ENCODE measurements at places on chromosomes 2 and 18. TPM values are rescaled to one million over a fixed set of nuclear protein-coding genes. Genes with fewer than 3 reads are reported as not detected.

The ARID5A gene
- 30.9 TPM for total RNA-seq

The LYPD6B gene
- total RNA-seq = 0.81 TPM

The RESP18 gene
- total RNA-seq = not detected

The RAB27B gene
- 57.9 TPM for total RNA-seq

The SERPINB3 gene
- not detected for total RNA-seq

The CD8B2 gene
- 0.10 TPM for total RNA-seq

The PDE11A gene
- 0.73 TPM for total RNA-seq

The STARD7 gene
- 142 TPM for total RNA-seq

The CAB39 gene
- 67.2 TPM for total RNA-seq

The NCK2 gene
- 43.5 TPM for total RNA-seq

The ZNF521 gene
- total RNA-seq = 30.2 TPM

The GPR75 gene
- 3.0 TPM for total RNA-seq

The SLC23A3 gene
- total RNA-seq = 3.8 TPM

The PKDCC gene
- total RNA-seq = 63.1 TPM

The C1QL2 gene
- not detected for total RNA-seq

The GALNT14 gene
- total RNA-seq = 2.1 TPM

The KCNE4 gene
- 2.4 TPM for total RNA-seq

The IL18RAP gene
- 15.2 TPM for total RNA-seq

The REG1B gene
- not detected for total RNA-seq

The SAG gene
- total RNA-seq = not detected

The ACYP2 gene
- total RNA-seq = 18.8 TPM

The ALPP gene
- total RNA-seq = 14.1 TPM

Data from left lung (tissue), 14 donors.